ENCODE measurements at places on chromosomes 2 and 18.

DNA sequence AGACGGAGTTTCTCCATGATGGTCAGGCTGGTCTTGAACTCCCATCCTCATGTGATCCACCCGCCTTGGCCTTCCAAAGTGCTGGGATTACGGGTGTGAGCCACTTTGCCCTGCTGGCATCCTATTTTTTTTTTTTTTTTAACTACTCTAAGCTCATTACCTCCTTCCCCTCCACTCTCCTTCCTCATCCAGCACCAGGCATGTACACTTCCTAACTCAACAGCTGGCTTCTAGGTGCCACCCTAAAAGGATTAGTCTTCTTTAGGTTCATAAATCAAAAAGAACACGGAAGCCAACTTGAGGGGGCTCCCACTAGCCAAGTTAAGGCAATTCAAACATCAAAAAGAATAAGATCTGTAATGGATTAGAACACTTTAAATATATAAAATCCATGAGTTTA is 70.6 kb upstream of the TEX51 start:
- H3K4me1 ChIP-seq = no peaks in the 10 kb centered on the region
- H3K27ac ChIP-seq = no peak overlapping the region
- H3K36me3 ChIP-seq = no peaks in the 10 kb centered on the region
- no peak overlapping the region for H3K4me3 ChIP-seq
- peaks cover 5% of the 10 kb centered on the region for H3K27me3 ChIP-seq

DNA sequence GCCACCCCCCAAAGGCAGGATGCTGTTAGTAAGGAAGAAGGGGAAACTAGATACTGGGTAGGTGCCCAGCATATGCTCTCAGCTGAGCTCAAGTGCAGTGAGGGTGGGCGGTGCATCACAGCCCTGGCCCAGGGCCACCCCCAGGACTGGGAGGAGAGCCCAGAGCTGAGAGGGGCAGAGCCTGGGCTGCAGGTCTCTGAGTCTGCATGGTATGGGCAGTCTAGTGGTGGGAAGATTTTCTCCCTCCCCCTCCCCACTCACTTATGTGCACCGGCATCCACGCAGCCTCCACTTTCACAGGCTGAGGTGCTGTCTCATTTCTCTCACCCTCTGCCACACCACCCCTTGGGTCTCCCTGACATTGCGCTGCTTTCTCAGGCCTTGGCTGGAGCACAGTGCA is 48.5 kb upstream of the CAB39 start:
- H3K4me3 ChIP-seq = peak overlapping the region; percentile 19
- H3K27ac ChIP-seq = peak overlapping the region; percentile 97
- no peaks in the 10 kb centered on the region for H3K27me3 ChIP-seq
- peaks cover 94% of the 10 kb centered on the region for H3K4me1 ChIP-seq
- DNase-seq = peak; percentile 61

DNA sequence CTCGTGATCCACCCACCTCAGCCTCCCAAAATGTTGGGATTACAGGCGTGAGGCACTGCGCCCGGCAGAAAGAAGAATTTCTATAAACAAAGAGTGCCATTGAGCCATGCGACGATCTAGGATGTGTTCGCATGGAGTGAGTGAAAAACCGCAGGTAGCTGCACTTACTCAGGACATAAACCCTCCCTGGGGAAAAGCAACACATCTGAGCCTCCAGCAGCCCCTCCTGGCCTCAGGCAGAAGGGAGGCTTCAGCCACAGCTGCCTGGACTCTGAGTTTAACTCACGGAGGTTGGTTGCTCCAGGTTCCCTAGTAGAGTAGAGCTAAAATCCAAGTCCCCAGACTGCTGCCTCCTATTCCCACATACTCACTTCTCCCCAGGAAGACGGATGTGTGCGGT is 11.3 kb upstream of the STK25 start:
- peaks cover 9% of the 10 kb centered on the region for H3K27me3 ChIP-seq
- no peak overlapping the region for H3K27ac ChIP-seq
- no peak for DNase-seq
- H3K4me1 ChIP-seq = peaks cover 16% of the 10 kb centered on the region
- no peak overlapping the region for H3K4me3 ChIP-seq

DNA sequence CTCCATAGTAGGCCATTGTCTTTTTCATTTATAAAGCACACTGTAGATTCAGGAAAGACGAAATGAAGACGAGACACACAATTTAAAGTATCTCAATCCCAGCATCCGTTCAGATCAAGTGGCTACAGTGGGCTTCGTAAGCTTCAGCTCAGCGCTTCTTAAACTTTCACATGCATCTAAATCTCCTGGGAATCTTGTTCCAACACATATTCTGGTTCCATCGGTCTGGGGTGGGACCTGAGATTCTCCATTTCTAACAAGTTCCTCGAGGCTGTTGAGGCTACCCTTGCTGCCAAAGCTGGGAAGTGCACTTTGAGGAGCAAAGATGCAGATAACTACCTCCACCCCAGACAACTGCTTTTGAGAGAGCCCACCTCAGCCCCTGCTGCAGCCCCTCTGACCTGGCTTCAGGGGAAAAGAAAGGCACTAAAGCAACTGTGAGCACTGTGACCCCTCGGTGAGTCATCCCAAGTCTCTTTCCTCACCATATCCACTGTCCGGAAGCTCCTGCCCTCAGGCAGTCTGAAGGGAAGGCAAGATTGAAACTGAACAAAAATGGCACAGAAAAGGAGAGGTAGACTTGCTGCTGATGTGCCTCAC is 201.1 kb upstream of the FBXO11 start:
- peaks cover 17% of the 10 kb centered on the region for H3K4me1 ChIP-seq
- H3K4me3 ChIP-seq = no peak overlapping the region
- H3K27ac ChIP-seq = no peak overlapping the region
- H3K27me3 ChIP-seq = no peaks in the 10 kb centered on the region
- no peaks in the 10 kb centered on the region for H3K36me3 ChIP-seq

GRCh38 chr2:100972452-100972851 is 29.6 kb upstream of the RPL31 start:
- DNase-seq = no peak
- no peak overlapping the region for H3K4me3 ChIP-seq
- H3K27ac ChIP-seq = no peak overlapping the region
- H3K27me3 ChIP-seq = no peaks in the 10 kb centered on the region

DNA sequence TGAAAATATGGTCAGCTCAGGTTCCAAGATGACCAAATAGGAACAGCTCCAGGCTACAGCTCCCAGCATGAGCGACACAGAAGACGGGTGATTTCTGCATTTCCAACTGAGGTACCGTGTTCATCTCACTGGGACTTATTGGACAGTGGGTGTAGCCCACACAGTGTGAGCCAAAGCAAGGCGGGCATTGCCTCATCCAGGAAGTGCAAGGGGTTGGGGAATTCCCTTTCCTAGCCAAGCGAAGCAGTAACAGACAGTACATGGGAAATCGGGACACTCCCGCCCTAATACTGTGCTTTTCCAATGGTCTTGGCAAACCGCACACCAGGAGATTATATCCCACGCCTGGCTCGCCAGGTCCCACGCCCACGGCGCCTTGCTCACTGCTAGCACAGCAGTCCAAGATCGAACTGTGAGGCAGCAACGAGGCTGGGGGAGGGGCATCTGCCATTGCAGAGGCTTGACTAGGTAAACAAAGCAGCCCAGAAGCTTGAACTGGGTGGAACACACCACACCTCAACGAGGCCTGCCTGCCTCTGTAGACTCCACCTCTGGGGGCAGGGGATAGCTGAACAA is 57.5 kb downstream of the WDPCP start:
- H3K4me3 ChIP-seq = no peak overlapping the region
- H3K4me1 ChIP-seq = no peaks in the 10 kb centered on the region
- H3K36me3 ChIP-seq = peaks cover 24% of the 10 kb centered on the region
